Activated CD4-positive, alpha-beta T cell treated with anti-CD3 and anti-CD28 coated beads, Interleukin-2, amount 10 ng/mL, durations not matched to agents 7 days and 5 days (primary cell): ENCODE measurements at places on chromosomes 3 and 15. TPM values are rescaled to one million over a fixed set of nuclear protein-coding genes. Genes with fewer than 3 reads are reported as not detected.
A peak's percentile ranks its signal among the peaks of the same experiment; 100 is the strongest.

GRCh38 chr3:124780356-124780755, 50.1 kb downstream of the UMPS start:
- DNase-seq = no peak

- no peak for DNase-seq
Observed at GRCh38 chr15:28103831-28104230, 4.7 kb upstream of the OCA2 start.

ZWILCH gene
- 28.3 TPM for total RNA-seq

DUOXA1 gene
- not detected for total RNA-seq

AHSG gene
- not detected for total RNA-seq

DNA sequence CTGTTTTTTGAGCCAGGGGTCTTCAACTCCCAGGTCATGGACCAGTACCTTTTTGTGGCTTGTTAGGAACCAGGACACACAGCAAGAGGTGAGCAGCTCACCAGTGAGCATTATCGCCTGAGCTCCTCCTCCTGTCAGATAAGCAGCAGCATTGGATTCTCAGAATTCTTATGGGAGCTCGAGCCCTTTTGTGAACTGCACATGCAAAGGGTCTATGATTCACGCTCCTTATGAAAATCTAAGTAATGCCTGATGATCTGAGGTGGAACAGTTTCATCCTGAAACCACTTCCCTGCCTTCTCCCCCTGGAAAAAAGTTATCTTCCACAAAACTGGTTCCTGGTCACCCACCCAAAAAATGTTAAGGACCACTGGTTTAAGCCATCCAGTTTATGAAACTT, 1047.6 kb downstream of the OTOL1 start:
- no peak for DNase-seq

DNA sequence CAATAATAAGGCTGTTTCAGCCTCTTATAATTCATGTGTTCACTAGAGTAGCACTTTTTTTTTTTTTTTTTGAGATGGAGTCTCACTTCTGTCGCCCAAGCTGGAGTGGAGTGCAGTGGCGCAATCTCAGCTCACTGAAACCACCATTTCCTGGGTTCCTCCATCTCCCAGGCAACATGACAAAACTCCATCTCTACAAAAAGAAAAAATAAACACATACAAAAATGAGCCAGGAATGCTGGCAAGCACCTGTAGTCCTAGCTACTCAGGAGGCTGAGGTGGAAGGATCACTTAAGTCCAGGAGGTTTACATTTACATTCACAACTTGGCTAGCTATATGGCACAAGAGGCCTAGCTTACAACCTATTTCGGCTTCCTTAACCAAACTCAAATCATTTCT, 6.8 kb downstream of the USP4 start:
- DNase-seq = peak; percentile 30

DNA sequence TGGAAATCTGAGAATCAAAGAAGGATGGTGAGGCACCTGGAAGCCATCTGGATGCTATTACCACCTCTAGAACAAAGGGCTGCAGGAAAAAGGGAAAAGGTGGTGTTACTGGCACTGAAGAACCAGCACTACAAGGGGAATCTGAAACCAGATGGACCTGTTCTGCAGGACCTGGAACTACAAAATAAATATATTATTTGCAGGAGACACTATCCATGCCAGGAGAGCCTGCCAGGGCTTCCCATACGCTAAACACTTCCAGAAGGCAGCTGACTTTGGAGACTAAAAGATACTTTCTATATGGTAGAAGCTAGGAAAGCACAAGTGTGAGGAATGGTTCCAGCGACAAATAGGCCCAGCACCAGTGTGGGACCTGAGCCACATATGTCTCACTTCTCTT, 83.4 kb upstream of the POU1F1 start:
- DNase-seq = no peak

CYFIP1 gene
- 16.3 TPM for total RNA-seq

RBMS3 gene
- 0.27 TPM for total RNA-seq

DNA sequence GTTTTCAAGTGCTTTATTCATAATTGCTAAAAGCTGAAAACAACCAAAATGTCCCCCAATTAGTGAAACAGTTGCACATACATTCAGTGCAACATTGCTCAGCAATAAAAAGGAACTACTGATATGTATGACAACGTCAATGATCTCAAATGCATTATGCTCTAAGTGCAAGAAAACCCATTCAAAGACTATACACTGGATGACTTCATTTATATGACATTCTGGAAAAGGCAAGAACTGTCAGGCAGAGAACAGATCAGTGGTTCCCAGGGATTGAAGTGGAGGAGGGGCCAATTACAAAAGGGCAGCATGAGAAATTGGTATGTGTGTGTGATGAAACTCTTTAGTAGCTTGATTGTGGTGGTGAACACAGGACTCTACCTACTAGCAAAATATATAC, 585.6 kb downstream of the TBL1XR1 start:
- DNase-seq = no peak

VGLL3 gene
- not detected for total RNA-seq

DNA sequence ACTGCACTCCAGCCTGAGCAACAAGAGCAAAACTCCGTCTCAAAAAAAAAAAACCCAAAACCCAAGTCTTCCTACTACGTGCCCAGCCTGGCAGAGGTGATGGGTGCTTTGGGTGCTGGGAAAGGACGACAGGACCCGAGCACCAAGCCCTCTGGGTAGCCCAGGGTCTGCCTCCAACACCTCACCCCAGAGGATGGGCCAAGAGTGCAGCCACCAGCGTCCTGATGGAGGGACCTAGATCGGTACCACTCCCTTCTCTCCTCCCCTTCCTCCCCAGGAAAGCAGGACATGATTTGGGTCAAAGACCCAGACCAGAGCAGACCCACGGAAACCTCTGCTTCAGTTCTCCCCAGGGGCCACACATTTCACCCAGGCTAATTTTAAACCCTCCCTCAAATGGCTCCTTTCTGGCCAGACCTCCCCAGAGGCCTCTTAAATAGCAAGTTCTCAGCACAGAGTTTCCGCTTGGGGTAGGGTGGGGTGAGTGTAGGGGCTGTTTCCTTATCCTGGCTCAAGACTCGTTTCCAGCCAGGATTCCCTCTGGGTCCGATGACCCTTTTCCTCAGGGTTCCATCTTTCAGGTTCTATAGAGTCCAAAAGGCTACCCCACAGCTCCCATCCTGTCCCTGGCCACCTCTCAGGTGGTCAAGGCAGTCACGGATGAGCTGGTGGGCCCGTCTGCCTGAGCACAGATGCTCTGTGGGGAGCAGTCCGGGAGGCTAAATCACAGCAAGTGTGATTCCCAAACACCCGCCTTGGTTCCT, 20.5 kb downstream of the RBPMS2 start:
- no peak for DNase-seq

- no peak for DNase-seq
Observed at GRCh38 chr3:189401196-189401595, 229.4 kb downstream of the TPRG1 start.

ADAMTS7 gene
- 0.12 TPM for total RNA-seq

GRCh38 chr3:52846432-52846965, 11.7 kb upstream of the MUSTN1 start:
- no peak for DNase-seq

SCN5A gene
- total RNA-seq = not detected

- DNase-seq = peak; percentile 50
Observed at GRCh38 chr15:75200765-75201615, 692 bp upstream of the C15orf39 start.

- peak; percentile 33 for DNase-seq
Observed at GRCh38 chr3:178001670-178002101, 534.5 kb upstream of the KCNMB2 start.

- no peak for DNase-seq
Observed at GRCh38 chr3:116432795-116433194, 12.5 kb downstream of the LSAMP start.
